ENCODE measurements at places on chromosomes 2 and 18.

- DNase-seq, result no peak
Measured at GRCh38 chr18:60506682-60507081, 134.1 kb upstream of the MC4R start.

GRCh38 chr2:164917296-164917903, 37.9 kb downstream of the SLC38A11 start:
- peak; percentile 21 for DNase-seq

DNA sequence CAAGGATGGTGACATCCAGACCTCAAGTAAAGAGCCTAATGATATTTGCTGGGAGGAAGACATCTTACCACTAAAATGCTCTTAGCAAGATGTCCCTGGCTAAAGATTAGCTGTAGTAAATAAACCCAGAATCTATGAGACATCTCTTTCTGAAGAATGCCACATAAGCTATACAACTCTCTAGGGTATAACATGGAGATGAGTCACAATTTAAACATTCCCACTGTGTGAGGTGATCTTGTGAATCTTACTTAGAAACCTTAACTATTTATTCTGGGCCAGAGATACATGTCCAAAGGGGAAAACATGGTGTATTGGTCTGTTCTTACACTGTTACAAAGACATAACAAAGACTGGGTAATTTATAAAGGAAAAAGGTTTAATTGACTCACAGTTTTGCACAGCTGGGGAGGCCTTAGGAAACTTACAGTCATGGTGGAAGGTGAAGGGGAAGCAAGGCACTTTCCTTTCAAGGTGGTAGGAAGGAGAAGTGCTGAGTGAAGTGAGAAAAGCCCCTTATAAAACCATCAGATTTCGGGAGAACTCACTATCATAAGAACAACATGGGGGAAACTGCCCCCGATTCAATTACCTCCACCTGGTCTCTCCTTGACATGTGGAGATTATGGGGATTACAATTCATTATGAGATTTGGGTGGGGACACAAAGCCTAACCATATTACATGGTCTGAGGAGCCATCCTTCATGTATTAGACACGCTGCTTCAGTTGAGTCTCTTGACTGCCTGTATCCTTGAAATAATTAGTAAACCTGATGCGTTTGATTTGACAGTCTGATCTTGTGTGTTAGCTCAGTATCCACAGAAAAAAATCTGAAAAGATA, 17.1 kb downstream of the KRCC1 start:
- DNase-seq, result no peak

- DNase-seq, result no peak
Measured at GRCh38 chr2:119700866-119701265, 21.9 kb downstream of the TMEM177 start.

- DNase-seq, result no peak
Measured at GRCh38 chr2:173881886-173882285, 83.3 kb downstream of the SP3 start.

DNA sequence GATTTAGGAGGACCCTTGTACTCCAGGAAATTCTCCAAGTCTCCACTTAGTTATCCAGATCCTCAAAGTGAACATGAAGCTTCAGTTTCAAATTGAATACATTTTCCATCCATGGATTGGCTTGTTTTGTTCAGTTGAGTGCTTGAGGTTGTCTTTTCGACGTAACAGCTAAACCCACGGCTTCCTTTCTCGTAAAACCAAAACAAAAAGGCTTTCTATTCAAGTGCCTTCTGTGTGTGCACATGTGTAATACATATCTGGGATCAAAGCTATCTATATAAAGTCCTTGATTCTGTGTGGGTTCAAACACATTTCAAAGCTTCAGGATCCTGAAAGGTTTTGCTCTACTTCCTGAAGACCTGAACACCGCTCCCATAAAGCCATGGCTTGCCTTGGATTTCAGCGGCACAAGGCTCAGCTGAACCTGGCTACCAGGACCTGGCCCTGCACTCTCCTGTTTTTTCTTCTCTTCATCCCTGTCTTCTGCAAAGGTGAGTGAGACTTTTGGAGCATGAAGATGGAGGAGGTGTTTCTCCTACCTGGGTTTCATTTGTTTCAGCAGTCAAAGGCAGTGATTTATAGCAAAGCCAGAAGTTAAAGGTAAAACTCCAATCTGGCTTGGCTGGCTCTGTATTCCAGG, at the start of gene CTLA4:
CTLA4 (plus strand) TSS at position 211 of the 640 bp plus-strand sequence; CDS start at position 383, 172 bp downstream.
- DNase-seq, result no peak

- peak; percentile 47 for DNase-seq
Measured at GRCh38 chr2:81467096-81467495, 1162.5 kb upstream of the LRRTM1 start.

GRCh38 chr2:205017912-205018311, 472.6 kb downstream of the PARD3B start:
- DNase-seq, result no peak

DNA sequence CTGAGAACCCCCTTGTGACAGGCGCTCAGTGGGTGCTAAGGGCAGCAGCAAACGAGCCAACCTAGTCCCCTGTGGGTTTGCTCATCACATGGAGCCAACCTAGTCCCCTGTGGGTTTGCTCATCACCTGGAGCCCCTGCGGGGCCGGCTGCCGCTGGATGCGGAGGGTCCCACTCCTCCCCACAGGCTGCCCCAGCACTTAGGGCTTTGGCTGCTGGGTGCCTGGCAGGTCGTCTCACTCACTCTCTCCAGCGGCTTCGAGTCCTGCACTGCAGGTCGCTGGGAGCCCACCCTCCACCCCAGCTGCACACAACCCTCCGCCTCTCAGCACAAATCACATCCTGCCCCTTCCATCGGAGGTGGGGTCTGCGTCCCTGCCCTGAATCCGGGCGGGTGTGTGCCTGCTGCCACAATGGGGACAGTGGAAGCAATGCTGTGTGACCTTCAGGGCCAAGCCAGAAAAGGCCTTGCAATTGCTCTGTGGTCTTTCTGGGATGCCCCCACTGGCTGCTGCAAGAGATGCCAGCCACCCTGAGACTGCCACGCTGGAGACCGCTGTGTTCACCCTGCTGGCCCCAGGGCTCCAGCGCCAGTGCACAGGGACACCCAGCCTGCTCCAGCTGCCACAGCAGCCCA, 248.1 kb upstream of the SALL3 start:
- peak; percentile 53 for DNase-seq

DNA sequence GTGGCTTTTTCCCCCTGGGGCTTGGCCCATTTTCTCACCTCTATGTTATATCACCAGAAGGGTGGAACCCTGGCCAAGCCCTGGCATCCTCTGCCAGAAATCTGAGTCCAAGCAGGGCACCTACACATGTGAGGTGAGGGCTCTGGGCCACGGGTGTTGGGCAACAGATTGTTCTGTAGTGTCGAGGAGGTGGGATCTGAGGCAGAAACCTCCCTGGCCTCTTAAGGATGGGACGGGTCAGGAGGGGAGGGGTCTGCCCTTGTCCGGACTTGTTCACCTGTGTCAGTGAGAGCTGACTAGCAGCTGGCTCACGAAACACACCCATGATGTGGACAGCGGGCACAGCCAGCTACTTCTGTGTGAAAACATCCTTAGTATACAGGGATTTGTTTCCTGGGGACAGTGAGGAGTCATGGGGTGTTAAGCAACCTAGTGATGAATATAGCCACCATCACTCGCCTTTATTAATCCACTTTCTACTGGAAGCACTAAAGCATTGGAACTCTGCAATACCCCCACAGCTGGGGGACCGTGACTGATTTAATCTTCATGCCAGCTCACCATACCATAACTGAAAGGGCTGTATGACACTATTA, 35.6 kb downstream of the EPAS1 start:
- DNase-seq, result peak; percentile 65

DNA sequence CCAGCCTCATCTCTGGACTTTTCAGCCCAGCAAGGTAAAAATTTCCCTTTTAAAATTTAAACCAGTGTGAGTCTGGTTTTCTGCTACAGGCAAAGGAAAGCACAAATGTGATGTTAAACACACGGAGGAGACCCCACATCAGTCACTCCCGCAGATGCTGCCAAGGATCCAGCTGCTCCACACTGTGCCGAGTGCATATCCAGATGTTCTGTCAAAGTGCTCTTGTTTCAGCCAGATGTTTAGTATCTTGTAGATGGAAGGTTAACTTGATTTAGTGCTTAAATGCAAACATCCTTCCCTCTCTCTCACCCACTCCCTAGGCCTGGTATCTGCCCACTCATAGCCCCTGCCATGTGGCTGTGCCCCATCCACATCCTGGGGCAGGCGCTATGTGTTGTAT, 15.8 kb upstream of the ATOH8 start:
- DNase-seq, result no peak

DNA sequence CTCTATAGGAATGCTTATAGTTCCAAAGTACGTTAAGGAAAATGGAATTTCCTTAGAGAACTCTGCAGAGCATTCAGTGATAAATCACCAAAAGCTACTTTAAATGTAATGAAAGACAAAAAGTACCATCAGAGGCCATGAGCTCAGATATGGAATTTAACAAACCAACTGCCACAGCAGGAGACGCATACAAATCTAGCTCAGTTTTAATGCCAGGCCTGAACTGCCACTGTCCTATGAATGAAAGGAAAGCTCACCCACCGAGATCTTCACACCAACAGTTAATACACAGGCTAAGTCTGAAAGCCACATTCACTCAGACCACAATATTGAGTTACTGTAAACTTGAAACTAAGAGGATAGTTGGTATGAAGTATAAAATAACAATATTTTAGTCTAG, 126.8 kb downstream of the ZNF516 start:
- DNase-seq, result no peak

GRCh38 chr2:140683658-140684057, 1447.2 kb downstream of the LRP1B start:
- DNase-seq, result no peak

DNA sequence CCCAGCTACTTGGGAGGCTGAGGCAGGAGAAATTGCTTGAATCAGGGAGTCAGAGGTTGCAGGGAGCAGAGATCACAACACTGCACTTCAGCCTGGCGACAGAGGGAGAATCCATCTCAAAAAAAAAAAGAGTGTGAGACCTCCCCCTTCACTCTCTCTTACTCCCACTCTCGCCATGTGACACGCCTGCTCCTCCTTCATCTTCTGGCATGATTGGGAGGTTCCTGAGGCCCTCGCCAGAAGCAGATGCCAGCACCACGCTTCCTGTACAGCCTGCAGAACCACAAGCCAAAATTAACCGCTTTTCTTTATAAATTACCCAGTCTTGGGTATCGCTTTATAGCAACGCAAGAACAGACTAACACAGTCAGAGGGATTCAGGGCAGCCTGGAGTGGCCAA, 66.3 kb upstream of the CREB1 start:
- no peak for DNase-seq

DNA sequence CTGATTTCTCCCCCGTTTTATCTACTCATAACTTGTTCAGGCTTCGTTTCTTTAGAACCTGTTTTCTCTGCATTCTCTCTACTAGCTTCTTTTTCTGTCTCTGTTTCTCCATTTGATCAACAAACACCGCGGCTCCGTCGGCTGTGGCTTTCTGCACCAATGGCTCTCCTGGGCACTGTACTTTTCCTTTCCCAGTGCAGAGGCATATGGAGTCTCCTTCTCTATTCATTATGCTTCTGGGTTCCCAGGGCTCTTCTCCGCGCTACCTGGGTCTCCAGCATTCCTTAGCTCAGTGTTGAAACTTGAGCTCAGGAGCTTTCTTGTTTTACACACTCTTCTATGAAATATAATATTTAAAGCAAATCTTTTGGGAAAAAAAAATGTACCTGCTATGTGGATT, 196.6 kb upstream of the SOX11 start:
- no peak for DNase-seq

- DNase-seq, result peak; percentile 95
Measured at GRCh38 chr2:74553892-74554819, at the start of the genes DOK1 and LOXL3. Gene DOK1 (plus strand): TSS chr2:74554720. CDS start chr2:74554755, 35 bp downstream. Gene LOXL3 (minus strand): TSS chr2:74553942. CDS start chr2:74552634, 1,308 bp downstream.

DNA sequence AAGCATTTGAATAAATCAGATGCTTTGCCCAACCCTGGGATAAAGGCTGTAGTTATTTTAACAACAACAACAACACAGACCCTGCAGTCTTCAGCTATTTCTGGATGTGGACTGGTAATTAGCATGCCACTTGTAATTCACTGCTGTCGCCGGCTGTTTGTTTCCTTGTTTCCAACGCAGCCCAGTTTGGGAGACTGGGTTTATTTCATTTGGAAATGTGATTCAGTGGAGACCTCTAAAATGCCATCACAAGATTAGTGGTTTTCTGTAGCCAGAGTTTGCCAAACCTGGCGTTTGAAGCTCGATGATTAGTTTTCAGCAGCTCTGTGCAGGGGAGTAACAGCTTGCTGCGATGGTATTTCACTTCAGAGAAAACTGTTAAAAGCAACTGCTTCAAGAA, 83.5 kb downstream of the LDLRAD4 start:
- no peak for DNase-seq

DNA sequence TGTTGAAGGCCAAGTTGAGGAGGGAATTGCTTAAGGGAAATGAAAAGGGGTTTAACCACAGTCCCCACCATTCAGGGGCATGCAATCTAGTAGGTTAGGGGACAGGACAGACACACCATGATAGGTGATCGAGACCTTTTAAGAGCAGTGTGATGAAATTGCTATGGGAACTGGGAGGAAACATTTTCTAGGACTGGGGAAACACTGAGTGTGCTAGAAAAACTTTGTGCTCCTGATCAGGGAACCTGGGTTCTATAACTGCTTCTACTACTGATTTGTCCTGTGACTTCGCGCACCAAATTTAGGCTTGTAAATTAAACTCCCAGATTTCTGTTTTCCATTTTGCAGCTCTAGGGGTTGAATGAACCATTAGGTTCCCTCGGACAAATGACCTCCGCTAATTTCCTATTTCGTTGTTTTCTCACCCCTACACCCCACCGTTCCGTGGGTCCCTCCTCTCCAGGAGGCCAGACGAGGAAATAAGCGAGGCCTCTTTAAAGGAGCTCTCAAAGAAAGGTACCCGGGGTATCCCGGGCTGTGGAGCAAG, 371 bp upstream of the LCLAT1 start:
- no peak for DNase-seq

- DNase-seq, result no peak
Measured at GRCh38 chr2:219042157-219042556, 841 bp upstream of the CFAP65 start.

GRCh38 chr2:188517549-188518215, 226.0 kb downstream of the GULP1 start:
- DNase-seq, result no peak

DNA sequence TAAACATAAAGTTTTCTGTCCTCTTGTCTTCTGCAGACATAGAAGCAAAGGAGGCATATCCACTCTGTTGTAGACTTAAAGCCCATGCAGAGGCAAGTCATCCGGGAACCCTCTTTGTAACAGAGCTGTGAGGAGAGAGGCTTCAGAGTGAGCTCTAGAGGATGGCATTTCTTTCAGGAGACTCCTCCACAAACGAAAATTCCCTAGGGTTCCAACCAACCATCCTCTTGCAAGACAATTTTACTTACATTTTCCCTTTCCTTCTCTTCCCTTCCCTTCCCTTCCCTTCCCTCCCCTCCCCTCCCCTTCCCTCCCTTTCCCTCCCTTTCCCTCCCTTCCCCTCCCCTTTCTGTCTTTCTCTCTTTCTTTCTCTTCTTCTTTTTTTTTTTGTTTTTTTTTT, 446.3 kb upstream of the MAP2 start:
- DNase-seq, result no peak

GRCh38 chr18:666177-666576, 8.7 kb downstream of the TYMS start:
- no peak for DNase-seq
